ENCODE measurements at places on chromosomes 4 and X. TPM values are rescaled to one million over a fixed set of nuclear protein-coding genes. Genes with fewer than 3 reads are reported as not detected.
A peak's percentile ranks its signal among the peaks of the same experiment; 100 is the strongest.

Gene USP17L17
- not detected for total RNA-seq

Gene CDX4
- not detected for total RNA-seq

Gene PASD1
- total RNA-seq = not detected

- no peak for DNase-seq
These were observed 1.5 kb downstream of the ABCE1 start for GRCh38 chr4:145099653-145100052.

DNA sequence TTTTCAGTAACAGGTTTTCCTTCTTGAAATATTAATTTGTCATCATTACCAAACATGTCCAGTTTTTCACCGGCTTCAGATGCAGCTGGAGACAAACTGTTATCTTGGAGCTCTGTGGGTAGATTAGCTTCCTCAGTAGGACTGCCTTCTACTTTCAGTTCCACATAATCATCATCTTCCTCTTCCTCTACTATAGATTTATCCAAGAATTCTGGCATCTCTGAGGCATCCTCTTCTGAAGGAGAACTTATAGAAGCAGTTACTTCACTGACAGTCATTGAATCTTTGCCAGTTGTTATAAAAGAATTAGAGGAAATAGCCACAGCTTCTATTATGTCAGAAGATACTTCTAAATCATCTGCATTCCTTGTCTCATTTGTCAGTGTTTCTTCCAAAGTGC, 162.9 kb downstream of the LRBA start:
- no peak for DNase-seq

DNA sequence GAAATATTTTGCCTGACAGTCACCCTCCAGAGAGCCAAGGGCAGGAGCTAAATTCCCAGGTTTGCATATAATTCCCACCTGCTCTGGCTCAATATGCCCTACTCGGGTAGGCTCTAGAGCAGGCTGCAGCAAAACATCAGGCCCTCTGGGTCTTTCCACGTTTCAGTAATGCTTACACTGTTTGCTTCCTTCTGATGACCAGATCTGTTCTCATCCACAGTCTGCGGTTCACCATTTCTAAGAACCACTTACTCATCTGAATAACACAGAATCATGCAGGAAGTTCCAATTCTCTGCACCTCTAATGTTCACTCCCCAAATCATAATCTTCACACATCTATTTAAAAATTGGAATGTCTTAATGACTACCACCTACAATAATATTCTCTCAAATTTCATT, 141.4 kb downstream of the PPP3CA start:
- no peak for DNase-seq

DNA sequence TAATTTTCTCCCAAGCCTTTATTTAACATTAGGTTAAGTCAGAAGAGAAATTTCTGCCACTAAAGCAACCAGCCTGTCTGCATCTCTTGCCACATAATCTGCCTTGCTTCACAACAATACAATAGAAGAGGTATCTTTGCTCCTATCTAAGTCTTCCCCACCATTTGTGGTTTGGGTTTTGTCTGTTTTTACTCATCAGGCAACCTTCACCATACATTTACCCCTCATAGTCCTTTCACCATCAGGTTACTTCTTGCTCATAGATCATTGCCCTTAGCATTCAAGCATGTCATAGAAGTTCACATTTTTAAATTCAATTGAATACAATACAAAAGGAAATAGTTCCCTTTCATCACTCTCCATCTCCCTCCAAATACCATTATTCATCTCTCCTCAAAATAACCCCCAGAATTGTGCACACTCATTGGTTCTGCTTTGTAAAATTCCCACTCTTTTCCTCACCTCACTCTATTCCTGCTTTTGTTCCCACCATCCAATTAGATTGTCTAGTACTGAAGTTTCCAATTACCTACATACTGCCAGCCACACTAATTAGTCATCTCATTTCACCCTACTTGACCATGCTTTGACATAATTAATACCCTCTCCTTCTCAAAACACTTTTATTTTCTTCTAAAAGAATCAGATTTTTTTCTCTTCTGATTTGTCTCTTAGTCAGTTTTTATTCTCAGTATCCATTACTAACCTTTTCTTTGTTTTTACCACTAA, 1957.0 kb upstream of the AGA start:
- DNase-seq = no peak

DNA sequence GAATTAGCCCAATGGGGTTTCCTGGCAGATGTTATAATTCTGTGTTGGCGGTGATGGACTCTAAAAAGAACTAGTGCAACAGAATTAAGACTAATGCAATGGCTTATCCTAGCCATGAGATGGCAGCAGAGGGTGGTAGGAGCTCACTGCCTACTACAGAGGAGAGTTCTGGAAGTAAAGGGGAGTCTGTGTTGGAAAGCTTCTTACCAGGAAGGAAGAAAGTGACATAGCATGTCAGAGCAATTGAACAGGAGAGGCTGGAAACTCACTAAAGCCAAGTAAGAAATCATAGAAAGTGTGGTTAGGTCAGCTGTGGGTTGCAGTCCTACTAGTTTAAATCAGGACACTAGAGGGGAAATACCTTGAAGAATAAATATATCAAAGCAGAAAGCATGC, 6.3 kb upstream of the TRPC5OS start:
- DNase-seq = peak; percentile 7

DNA sequence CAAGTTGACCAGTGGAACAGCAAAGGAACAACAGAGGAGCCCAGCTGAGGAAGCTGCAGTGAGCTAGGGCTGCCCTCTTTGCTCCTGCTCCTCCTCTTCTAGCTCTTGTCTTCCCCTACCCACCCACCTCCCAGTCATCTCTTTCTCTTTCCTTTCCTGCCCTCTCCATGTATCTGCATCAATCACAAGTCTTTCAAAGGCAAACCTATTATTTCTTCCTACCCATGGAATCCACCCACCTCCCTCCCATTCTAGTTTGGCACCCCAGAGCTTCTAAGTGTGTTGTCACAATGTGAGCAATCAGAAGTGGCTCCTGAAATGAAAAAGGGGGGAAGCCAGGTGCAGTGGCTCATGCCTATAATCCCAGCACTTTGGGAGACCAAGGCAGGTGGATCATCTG, 69.3 kb downstream of the TSC22D3 start:
- DNase-seq = no peak
